ENCODE measurements at places on chromosomes 5 and 9. TPM values are rescaled to one million over a fixed set of nuclear protein-coding genes. Genes with fewer than 3 reads are reported as not detected.

GRCh38 chr5:180424094-180424493 is 70.1 kb upstream of the CNOT6 start:
- H3K27me3 ChIP-seq, result no peaks in the 10 kb centered on the region
- H3K36me3 ChIP-seq, result no peaks in the 10 kb centered on the region
- H3K4me3 ChIP-seq, result no peak overlapping the region
- H3K4me1 ChIP-seq, result no peaks in the 10 kb centered on the region

Gene PCSK1
- 0.98 TPM for total RNA-seq

GRCh38 chr9:129383019-129383560 is 205.0 kb upstream of the IER5L start:
- peak overlapping the region; percentile 78 for H3K27ac ChIP-seq
- H3K27me3 ChIP-seq, result no peaks in the 10 kb centered on the region
- H3K36me3 ChIP-seq, result no peaks in the 10 kb centered on the region
- no peak for DNase-seq
- H3K4me1 ChIP-seq, result no peaks in the 10 kb centered on the region

DNA sequence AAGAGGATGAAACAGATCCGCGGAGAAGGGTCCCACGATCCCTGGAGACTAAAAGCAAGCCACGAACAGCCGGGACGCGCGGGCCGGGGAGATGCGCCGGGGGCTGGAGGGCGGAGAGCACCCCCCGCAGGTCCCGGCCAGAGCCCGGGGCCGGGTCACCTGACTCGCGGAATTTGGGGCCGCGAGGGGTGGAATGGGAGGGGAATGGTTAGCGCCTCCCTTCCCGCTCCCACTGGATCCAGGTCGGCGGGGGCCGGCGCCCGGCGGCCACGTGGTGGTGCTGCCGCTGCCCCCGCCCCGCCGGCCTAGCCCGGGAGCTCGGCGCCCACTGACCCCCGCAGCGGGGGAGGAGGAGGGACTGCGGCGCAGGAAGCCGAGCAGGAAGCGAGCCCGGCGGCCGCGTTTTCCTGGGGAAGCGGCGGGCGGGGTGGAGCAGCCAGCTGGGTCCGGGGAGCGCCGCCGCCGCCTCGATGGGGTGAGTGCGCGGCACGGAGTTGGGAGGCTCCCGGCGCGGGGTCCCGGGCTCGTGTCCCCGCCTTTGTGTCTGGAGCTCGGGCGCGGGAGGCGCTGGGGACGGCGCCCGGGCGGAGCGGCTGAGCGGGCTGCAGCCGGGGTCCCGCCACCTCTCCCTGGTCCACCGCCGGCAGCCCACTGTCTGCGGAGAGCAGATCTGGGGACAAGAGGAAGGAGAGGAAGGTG is at the start of gene RAI14:
RAI14 (plus strand) TSS at position 328 of the 699 bp plus-strand sequence. CDS start 30,592 bp downstream, outside the sequence.
- H3K27ac ChIP-seq, result peak within 1 kb of the TSS; percentile 97
- peak; percentile 62 for DNase-seq
- no peaks in the 10 kb centered on the region for H3K27me3 ChIP-seq

Gene B4GALT7
- 27.3 TPM for total RNA-seq

DNA sequence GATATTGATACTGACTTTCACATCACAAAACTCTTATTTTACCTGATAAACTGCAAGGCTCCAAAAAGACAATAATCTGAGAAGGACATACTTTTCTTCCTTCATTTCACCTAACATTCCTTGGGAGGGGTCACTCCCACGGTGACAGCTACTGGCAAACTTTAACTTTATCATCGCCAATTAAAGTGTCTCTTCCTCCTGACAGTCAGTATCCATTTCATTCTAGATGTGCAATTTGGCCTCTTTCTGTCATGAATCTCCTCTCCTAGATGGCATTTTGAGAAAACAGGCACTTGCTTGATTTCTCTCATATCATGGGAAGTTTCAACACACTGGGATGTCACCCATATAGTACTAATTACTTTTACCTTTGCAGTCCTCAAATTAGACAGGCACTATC is 413.5 kb upstream of the CCNG1 start:
- H3K27ac ChIP-seq, result no peak overlapping the region
- no peak for DNase-seq
- H3K36me3 ChIP-seq, result no peaks in the 10 kb centered on the region
- no peak overlapping the region for H3K4me3 ChIP-seq
- no peaks in the 10 kb centered on the region for H3K27me3 ChIP-seq

GRCh38 chr9:84235511-84235910 is 105.0 kb downstream of the SLC28A3 start:
- no peak overlapping the region for H3K4me3 ChIP-seq
- H3K36me3 ChIP-seq, result no peaks in the 10 kb centered on the region
- H3K4me1 ChIP-seq, result peaks cover 13% of the 10 kb centered on the region
- no peak for DNase-seq
- no peaks in the 10 kb centered on the region for H3K27me3 ChIP-seq
- H3K27ac ChIP-seq, result no peak overlapping the region

DNA sequence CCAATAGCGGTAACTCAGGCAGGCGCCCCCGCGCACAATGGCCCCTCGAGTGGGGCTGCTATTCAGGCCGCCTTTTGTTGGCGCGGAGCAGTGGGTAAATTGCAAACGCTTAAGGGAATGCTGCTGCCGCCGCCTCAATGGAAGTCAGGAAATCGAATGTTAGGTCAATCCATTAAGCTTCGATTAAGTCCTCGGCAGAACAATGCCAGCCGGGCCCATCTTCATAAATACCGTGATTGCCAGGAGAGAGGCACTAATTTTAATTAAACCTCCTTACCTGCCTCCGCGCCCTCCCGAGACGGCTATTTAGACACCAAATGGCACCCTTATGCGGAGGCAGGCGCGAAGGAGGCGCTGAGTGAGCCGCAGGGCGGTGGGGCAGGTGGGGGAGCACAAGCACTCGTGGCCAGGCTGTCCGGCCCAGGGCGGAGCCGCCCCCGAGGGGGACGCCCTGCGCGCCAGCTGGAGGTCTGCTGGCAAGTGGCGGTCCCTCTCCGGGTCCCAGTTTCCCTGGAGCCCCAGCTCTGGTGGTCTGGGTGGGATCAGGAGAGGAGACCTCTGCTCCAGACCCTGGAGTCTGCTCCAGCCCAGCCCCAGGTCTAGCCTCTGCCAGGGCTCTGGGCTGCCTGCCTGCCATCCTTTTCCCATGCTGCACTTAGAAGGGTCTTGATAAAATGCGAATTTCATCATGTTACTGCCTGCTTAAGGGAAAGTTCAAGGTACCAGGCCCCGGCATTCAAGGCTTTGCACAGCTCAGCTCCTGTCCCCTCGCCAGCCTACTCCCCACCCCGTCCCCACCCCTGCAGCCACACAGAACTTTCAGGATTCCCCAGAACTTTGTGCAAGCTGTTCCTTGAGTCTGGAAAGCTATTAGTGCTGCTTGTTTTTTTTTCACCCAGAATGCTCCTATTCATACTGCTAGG is 19.7 kb downstream of the NR5A1 start:
- peaks cover 55% of the 10 kb centered on the region for H3K27me3 ChIP-seq
- H3K36me3 ChIP-seq, result no peaks in the 10 kb centered on the region
- H3K4me1 ChIP-seq, result peaks cover 6% of the 10 kb centered on the region
- H3K4me3 ChIP-seq, result no peak overlapping the region

DNA sequence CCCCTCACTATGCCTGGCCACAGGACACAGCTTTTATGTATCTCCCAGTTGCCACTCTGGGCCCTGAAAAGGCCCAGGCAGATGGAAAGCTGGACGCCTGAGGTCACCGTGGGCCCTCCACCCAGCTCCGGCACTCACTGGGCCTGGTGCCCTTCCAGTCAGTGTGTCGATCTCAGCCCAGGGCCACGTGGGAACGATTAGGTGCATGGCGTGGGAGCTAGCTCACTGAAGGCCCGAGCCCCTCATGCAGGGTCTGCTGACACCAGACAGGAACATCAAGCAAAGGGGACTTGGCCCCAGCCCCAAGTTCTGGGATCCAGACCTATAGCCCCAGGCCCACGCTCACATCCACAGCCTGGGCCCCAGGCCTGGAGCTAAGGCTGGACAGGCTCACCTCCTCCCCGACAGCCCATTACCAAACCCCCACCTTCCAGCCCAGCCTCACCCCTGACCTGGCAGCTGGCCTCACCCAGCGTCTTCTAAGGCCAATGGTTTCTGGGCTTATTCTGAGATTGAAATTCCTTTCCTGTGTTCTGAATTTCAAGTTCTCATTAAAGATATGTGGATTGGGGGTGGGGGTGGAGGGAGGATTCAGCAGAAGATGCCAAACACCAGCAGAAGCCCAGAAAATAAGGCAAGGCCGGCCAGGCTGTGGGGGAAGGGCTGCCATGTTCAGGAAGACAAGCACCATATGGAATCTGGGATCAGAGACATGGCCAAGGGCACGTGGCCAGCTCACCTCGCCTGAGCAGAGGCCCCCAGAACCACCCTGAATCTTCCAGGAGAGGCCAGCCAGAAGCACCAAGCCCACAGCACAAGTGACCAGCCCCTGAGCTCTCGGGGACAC is 74.5 kb downstream of the ADAMTS2 start:
- H3K4me3 ChIP-seq, result no peak overlapping the region
- peak overlapping the region; percentile 68 for H3K27ac ChIP-seq
- no peaks in the 10 kb centered on the region for H3K27me3 ChIP-seq
- H3K4me1 ChIP-seq, result no peaks in the 10 kb centered on the region
- no peaks in the 10 kb centered on the region for H3K36me3 ChIP-seq
- peak; percentile 16 for DNase-seq

GRCh38 chr9:70795841-70796240 is 325.6 kb downstream of the TRPM3 start:
- no peak overlapping the region for H3K27ac ChIP-seq
- H3K27me3 ChIP-seq, result no peaks in the 10 kb centered on the region
- H3K4me3 ChIP-seq, result no peak overlapping the region
- H3K36me3 ChIP-seq, result no peaks in the 10 kb centered on the region
- no peak for DNase-seq

Gene P4HA2
- 15.9 TPM for total RNA-seq

GRCh38 chr9:23171479-23171878 is 654.6 kb downstream of the ELAVL2 start:
- DNase-seq, result no peak
- no peak overlapping the region for H3K27ac ChIP-seq
- no peaks in the 10 kb centered on the region for H3K27me3 ChIP-seq
- no peaks in the 10 kb centered on the region for H3K4me1 ChIP-seq
- no peaks in the 10 kb centered on the region for H3K36me3 ChIP-seq

DNA sequence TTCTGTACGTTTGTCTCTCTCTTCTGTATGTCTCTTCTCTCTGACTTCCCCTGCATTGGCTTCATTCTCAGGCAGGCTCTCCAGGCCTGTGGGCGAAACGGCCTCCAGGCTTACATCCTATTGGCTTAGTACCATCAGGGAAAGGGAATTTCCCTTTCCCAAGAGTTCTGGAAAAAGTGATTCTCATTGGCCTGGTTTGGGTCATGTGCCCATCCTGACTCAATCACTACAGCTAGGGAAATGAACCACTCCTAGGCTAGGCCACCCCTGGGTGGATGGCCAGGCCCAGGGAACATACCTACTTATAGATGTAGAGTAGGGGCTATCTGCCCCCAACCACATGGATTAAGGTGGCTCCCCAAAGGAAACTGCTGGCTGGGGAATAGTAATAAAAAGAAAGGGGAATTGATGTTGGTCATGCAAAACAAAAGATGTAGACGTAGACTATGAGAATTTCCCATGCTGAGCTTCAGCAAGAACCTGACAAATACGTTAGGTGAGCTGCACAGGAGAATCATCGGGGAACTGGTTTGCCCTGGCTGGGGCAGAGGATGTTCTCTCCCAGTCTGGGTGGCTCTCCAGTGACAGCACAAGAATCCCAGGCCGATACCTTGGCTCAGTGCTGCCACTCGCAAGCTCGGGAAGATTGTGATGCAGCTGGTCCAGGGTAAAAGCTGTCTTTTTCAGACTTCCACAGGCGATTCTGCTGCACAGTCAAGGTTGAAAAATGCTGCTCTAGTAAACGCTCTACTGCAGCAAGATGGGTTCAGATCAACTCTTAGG is 3.7 kb upstream of the EGR1 start:
- no peak for DNase-seq
- H3K4me3 ChIP-seq, result no peak overlapping the region
- no peaks in the 10 kb centered on the region for H3K27me3 ChIP-seq
- H3K36me3 ChIP-seq, result no peaks in the 10 kb centered on the region
- no peaks in the 10 kb centered on the region for H3K4me1 ChIP-seq

DNA sequence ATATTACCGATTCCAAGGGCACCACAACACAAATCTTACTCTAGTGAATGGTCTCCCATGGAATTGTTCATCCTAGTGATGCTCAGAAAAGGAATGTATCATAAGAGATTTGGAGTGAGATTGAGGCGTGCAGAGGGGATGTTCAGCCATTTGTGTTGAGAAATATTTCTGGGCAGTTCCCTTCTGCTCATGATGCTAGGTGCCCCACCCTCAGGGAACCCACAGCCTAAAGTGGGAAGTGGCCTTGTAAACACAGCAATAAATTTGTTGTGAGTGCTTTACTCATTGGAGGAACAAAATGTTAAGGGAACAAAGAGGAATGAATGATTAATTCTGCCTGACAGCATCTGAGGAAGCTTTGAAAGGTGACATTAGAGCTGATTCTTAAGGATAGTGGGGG is 129.9 kb downstream of the TLE4 start:
- no peaks in the 10 kb centered on the region for H3K4me1 ChIP-seq
- H3K27me3 ChIP-seq, result no peaks in the 10 kb centered on the region
- DNase-seq, result no peak
- H3K36me3 ChIP-seq, result no peaks in the 10 kb centered on the region
- H3K27ac ChIP-seq, result no peak overlapping the region
- no peak overlapping the region for H3K4me3 ChIP-seq

GRCh38 chr5:171207256-171207847 is 101.7 kb upstream of the TLX3 start:
- H3K4me1 ChIP-seq, result no peaks in the 10 kb centered on the region
- H3K36me3 ChIP-seq, result no peaks in the 10 kb centered on the region
- no peak overlapping the region for H3K4me3 ChIP-seq
- H3K27me3 ChIP-seq, result no peaks in the 10 kb centered on the region
- peak; percentile 40 for DNase-seq
- no peak overlapping the region for H3K27ac ChIP-seq

DNA sequence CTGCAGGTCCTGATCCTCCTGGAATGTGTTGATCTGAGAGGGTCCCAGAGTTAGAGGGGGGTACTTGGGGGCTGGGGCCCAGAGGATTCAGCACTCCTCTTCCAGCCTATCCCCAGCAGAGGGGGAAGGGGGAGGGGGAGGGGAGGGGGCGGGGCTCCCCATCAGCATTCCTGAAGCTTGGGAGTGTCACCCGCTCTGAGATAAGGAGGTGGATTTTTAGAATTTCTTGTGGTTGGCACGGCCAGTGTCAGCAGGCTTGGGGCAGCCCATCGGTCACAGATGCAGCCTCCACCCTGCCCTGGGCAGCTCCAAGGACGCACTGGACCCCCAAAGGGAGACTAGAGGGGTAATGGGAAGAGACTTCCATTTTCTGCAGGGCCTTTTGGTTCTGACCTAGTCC is 5.3 kb downstream of the FGF18 start:
- H3K36me3 ChIP-seq, result no peaks in the 10 kb centered on the region
- no peak overlapping the region for H3K4me3 ChIP-seq
- H3K4me1 ChIP-seq, result no peaks in the 10 kb centered on the region
- no peak for DNase-seq

Gene ZNF366
- 4.4 TPM for total RNA-seq

Gene MEGF10
- 1.7 TPM for total RNA-seq

DNA sequence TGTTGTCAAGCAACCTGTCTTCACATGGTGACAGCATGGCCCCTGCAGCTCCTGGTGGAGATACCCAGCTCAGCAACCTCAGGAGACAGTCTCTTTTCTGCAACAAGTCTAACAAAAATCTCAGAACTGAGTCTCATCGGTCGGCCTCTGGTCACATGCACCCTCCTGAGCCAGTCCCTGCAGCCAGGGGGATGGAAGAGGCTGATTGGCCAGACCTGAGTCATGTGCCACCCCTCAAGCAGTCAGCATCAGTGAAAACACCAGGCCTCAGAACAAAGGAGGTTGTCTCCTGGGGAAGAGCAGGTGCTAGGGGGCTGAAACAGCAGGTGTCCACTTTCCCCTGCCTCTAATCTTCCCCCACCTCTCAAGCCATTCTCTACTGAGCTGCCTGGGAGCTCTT is 54.4 kb downstream of the SMIM23 start:
- no peak overlapping the region for H3K4me3 ChIP-seq
- no peak overlapping the region for H3K27ac ChIP-seq
- no peaks in the 10 kb centered on the region for H3K4me1 ChIP-seq
- H3K27me3 ChIP-seq, result no peaks in the 10 kb centered on the region
- DNase-seq, result no peak

Measured in tibial nerve (tissue), 4 donors.